ENCODE measurements at places on chromosomes 7 and 10.

- no peaks in the 10 kb centered on the region for H3K36me3 ChIP-seq
- no peaks in the 10 kb centered on the region for H3K4me1 ChIP-seq
- H3K27me3 ChIP-seq: peaks cover 7% of the 10 kb centered on the region
- no peak overlapping the region for H3K4me3 ChIP-seq
- no peak overlapping the region for H3K27ac ChIP-seq
These were observed 231.6 kb upstream of the FOXK1 start for GRCh38 chr7:4450483-4450882.

DNA sequence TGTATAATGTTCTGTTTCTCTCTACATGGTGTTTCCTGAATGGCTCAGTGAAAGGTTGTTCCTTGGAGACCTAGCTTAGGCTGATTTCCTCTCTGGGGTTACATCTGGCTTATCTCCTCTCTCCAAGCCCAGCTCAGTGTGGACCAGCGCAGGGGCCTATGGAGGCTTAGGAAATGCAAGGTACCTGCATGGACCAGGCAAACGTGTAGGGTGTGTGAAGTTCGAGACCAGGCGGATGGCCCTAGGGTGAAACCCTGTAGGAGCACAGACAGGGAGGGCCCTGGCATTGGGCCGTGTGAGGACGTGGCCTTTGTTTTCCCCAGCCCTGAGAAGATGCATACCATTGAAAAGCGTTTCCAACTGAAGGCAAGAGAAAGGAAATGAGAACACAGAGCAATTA is 59.0 kb downstream of the DOCK1 start:
- H3K27me3 ChIP-seq: no peaks in the 10 kb centered on the region
- no peak overlapping the region for H3K4me3 ChIP-seq
- H3K36me3 ChIP-seq: no peaks in the 10 kb centered on the region
- H3K4me1 ChIP-seq: no peaks in the 10 kb centered on the region

- no peaks in the 10 kb centered on the region for H3K36me3 ChIP-seq
- no peak overlapping the region for H3K4me3 ChIP-seq
- H3K27me3 ChIP-seq: no peaks in the 10 kb centered on the region
- H3K27ac ChIP-seq: no peak overlapping the region
These were observed 3.3 kb downstream of the SEMA3A start for GRCh38 chr7:84191261-84191660.

DNA sequence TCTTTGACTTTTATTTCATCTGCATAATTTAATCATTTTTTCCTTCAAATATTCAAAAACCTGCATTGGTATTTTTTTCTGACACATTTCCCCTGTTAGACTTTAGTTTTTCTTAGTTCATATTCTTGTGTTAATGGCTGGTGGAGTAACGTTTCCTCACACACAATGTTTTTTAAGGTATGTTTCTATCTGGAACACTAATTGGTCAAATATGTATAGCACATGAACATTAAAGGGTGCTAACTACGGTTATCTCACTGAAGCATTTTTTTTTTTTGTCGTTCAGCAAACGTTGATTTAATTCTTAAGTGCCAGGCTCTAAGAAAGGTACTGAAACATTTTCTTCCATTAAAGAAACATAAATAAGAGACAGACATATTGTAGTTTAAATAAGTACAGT is 87.7 kb downstream of the PTPRZ1 start:
- no peaks in the 10 kb centered on the region for H3K36me3 ChIP-seq
- H3K4me3 ChIP-seq: no peak overlapping the region
- DNase-seq: no peak
- H3K4me1 ChIP-seq: no peaks in the 10 kb centered on the region

DNA sequence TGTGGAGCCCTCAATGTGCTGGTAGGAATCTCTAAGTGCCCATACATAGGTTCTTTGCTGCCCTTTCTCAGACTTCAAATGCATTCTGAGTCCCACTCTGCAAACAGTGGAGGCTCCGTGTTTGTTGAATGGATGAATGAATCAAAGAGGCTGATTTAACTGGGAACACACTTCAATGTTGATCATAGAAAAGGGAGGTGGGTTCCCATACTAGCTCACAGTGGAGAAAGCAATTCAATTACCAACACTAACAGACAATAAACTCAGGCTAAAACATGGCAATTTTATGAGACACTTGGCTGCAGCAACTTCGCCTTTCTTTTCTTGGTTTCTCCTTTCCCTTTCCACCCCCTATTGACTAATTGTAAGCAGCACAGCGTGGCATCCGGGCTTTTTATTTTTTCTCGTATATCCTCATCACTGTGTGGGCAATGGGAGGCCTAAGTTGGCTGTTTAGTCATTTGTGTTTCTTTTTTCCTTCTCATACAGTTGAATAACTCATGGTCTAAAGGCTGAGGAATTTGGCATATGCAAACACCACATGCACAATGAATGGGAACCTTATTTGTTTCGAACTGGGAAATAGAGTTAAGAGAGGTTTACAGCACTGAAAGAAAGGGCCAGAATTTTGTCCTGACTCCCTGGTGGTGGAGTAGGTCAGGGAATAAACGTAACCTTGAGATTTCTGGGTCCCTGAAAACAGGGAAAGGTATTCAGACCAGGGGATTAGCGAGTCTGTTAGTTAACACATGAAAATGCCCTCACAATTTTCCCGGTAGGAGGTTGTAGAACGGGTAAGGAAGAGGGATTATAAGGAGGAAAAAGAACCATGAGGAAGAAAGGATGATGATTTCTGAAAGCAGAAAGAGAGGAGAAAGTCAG is 858.5 kb downstream of the KCNMA1 start:
- DNase-seq: no peak
- H3K27ac ChIP-seq: no peak overlapping the region
- no peak overlapping the region for H3K4me3 ChIP-seq
- no peaks in the 10 kb centered on the region for H3K36me3 ChIP-seq
- no peaks in the 10 kb centered on the region for H3K27me3 ChIP-seq
- no peaks in the 10 kb centered on the region for H3K4me1 ChIP-seq

GRCh38 chr7:18901351-18901750 is 216.1 kb downstream of the TWIST1 start:
- no peaks in the 10 kb centered on the region for H3K4me1 ChIP-seq
- H3K27ac ChIP-seq: no peak overlapping the region
- no peak for DNase-seq
- H3K36me3 ChIP-seq: no peaks in the 10 kb centered on the region

DNA sequence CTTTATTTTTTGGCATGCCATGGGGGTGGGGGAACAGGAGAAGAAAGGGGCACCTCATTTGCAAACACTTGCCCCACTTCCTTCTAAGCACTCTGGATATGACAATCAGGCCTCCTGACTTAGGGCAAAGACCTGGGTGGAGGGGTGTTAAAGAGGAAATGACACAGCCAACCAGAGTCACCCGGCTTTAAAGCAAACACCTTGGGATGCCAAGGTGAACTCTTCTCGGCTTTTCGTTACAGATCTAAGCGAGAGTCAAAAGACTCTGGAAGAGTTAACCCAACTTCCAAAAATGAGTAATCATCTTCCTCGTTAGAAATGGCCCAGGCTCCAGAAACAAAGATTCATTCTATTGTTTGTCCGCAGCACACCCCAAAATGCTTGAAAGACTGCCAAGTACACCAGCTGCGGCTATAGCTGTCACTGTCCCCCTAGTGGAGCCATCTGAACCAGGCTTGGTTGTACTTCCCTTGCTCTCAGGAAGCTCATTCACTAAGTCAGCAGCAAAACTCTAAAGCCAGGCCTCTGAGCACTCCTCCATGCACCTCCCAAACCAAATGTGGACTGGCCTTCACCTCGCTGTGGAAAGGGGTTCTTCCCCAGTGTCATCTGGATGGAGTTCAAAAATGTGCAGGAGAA is 24.8 kb downstream of the FAM53B start:
- H3K4me1 ChIP-seq: peaks cover 98% of the 10 kb centered on the region
- H3K27me3 ChIP-seq: no peaks in the 10 kb centered on the region
- H3K4me3 ChIP-seq: peak overlapping the region; percentile 26
- H3K36me3 ChIP-seq: no peaks in the 10 kb centered on the region
- peak overlapping the region; percentile 98 for H3K27ac ChIP-seq

- H3K4me3 ChIP-seq: no peak overlapping the region
- no peaks in the 10 kb centered on the region for H3K36me3 ChIP-seq
- H3K27ac ChIP-seq: no peak overlapping the region
These were observed 161.3 kb downstream of the DYNC1I1 start for GRCh38 chr7:95933618-95934017.

- H3K27me3 ChIP-seq: no peaks in the 10 kb centered on the region
- no peak overlapping the region for H3K4me3 ChIP-seq
- H3K27ac ChIP-seq: no peak overlapping the region
- no peak for DNase-seq
- H3K4me1 ChIP-seq: no peaks in the 10 kb centered on the region
These were observed 23.2 kb upstream of the PIP4K2A start for GRCh38 chr10:22737587-22737986.

DNA sequence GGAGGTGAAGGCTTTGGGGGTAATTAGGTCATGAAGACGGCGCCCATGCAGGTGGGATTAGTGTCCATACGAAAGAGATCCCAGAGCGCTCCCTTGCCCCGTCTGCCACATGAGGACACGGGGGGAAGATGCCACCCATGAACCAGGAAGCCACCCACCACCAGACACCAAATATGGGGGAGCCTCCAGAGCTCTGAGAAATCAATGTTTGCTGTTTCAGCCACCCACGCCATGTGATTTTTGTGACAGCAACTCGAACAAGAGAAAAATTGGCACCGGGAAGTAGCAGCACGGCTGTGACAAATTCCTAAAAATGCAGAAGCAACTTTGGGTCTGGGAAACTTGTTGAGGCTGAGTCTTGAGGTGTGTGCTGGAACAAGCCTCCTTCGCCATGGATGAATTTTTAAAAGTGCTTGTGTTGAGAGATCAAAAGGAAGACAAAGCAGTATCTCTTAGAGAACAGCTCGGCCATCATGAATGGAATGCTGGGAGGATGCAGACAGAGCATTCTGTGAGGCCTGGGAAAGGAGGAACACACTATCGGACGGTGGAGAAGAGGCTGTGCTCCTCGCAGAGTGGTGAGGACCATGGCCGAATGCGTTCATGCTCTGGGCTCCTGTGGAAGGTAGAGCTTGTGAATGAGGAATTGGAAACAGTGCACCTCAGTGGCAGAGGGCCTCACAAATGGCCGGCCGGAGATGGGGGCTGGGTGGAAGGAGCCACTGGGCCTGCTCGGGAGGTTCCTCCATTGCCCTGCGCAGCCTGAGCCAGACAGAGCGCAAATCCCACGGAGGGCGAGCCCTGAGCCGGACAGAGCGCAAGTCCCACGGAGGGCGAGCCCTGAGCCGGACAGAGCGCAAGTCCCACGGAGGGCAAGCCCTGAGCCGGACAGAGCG is 277.5 kb downstream of the PTPRN2 start:
- H3K27ac ChIP-seq: no peak overlapping the region
- no peaks in the 10 kb centered on the region for H3K4me1 ChIP-seq
- no peaks in the 10 kb centered on the region for H3K27me3 ChIP-seq
- H3K4me3 ChIP-seq: no peak overlapping the region
- DNase-seq: no peak
- H3K36me3 ChIP-seq: no peaks in the 10 kb centered on the region

GRCh38 chr7:155363852-155364600 is 66.3 kb downstream of the INSIG1 start:
- H3K4me1 ChIP-seq: no peaks in the 10 kb centered on the region
- no peaks in the 10 kb centered on the region for H3K36me3 ChIP-seq
- H3K4me3 ChIP-seq: no peak overlapping the region
- no peak for DNase-seq

GRCh38 chr10:6476989-6477388 is 103.1 kb downstream of the PRKCQ start:
- no peak overlapping the region for H3K27ac ChIP-seq
- DNase-seq: no peak
- H3K36me3 ChIP-seq: peaks cover 66% of the 10 kb centered on the region

- H3K4me3 ChIP-seq: no peak overlapping the region
- H3K4me1 ChIP-seq: no peaks in the 10 kb centered on the region
- DNase-seq: no peak
- no peaks in the 10 kb centered on the region for H3K36me3 ChIP-seq
These were observed 126.8 kb downstream of the WDR37 start for GRCh38 chr10:1183033-1183396.

DNA sequence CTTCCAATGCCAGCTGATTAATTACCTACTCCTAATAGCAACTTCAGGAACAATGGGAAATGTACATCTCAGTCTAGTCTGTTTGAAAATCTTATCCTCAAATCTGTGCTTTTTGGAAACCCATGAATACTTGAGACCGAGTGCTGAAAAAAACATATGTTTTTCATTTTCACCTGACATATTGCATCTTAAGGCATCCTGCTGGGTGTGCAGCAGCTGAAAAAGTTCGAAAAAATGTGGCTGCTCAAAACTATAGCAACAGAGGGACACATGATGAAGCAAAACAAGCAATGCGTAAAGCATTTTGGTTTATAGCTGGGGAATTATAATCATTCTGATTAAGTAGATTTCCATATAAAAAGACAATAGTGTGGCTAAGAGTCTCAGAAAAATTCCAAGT is 218.0 kb downstream of the CREB5 start:
- no peak overlapping the region for H3K4me3 ChIP-seq
- H3K36me3 ChIP-seq: no peaks in the 10 kb centered on the region
- H3K27me3 ChIP-seq: no peaks in the 10 kb centered on the region
- H3K27ac ChIP-seq: no peak overlapping the region

DNA sequence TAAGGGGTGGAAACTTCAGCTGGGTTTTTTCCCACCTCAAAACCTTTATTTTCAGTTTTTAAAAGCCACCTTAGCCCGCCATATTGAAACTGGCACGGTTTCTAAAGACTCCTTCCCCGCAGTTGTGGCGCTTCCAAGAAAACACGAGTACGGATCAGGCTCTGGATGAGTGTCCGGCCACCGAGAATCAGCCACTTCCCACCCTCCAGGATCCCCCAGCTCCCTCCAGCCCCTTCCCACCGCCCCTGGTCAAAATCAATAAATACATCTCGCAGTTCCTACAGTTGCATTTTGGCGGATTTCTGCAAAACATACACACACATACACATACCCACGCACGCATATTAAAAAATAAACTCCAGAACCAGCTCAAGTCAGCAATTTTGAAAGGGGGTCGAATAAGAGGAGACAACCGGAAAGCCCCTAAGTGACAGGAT is 1.1 kb downstream of the SFMBT2 start:
- peak overlapping the region; percentile 97 for H3K4me3 ChIP-seq
- peaks cover 23% of the 10 kb centered on the region for H3K4me1 ChIP-seq
- peak overlapping the region; percentile 42 for H3K27ac ChIP-seq
- no peak for DNase-seq

- H3K4me1 ChIP-seq: no peaks in the 10 kb centered on the region
- H3K27me3 ChIP-seq: no peaks in the 10 kb centered on the region
- H3K4me3 ChIP-seq: no peak overlapping the region
- DNase-seq: no peak
These were observed 250.9 kb downstream of the TWIST1 start for GRCh38 chr7:18866359-18867036.

- peaks cover 63% of the 10 kb centered on the region for H3K4me1 ChIP-seq
- peak; percentile 74 for DNase-seq
- H3K36me3 ChIP-seq: peaks cover 6% of the 10 kb centered on the region
These were observed 16.6 kb downstream of the ESYT2 start for GRCh38 chr7:158812684-158813083.

GRCh38 chr10:21807180-21807579 is 196.3 kb downstream of the DNAJC1 start:
- no peak overlapping the region for H3K27ac ChIP-seq
- H3K4me3 ChIP-seq: no peak overlapping the region
- H3K36me3 ChIP-seq: no peaks in the 10 kb centered on the region
- DNase-seq: no peak
- H3K4me1 ChIP-seq: no peaks in the 10 kb centered on the region
- H3K27me3 ChIP-seq: no peaks in the 10 kb centered on the region

GRCh38 chr10:49282306-49282705 is 16.7 kb upstream of the C10orf71 start:
- H3K27me3 ChIP-seq: peaks cover 14% of the 10 kb centered on the region
- H3K4me1 ChIP-seq: no peaks in the 10 kb centered on the region
- H3K4me3 ChIP-seq: no peak overlapping the region
- no peaks in the 10 kb centered on the region for H3K36me3 ChIP-seq
